Putamen (tissue), 1 donor: ENCODE measurements at places on chromosomes 2 and 18.

- no peak for DNase-seq
These were observed 60.9 kb downstream of the KCTD1 start for GRCh38 chr18:26487437-26487836.

- DNase-seq = no peak
These were observed 10.6 kb upstream of the NMI start for GRCh38 chr2:151299920-151300539.

DNA sequence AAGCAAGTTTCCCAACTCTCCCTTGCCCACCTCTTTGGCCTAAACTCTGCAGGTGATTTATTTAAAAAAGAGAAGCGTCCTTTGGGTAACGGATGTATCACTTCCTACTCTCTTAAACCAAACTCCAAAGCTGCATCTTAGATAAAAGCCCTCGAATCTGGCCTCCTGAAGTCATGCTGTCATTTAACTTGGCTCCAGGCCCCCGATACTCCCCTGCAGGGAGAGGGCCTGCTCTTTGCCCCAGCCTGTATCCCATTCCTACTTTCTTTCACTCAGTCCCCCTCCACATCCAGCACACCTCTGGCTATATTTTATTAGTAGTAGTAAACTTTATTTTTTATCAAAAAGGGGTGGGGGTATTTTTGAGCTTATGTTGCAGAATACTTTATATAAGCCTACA is 19.0 kb downstream of the TEKT4 start:
- no peak for DNase-seq

- no peak for DNase-seq
These were observed 1.7 kb downstream of the TUBB6 start for GRCh38 chr18:12309683-12310198.

DNA sequence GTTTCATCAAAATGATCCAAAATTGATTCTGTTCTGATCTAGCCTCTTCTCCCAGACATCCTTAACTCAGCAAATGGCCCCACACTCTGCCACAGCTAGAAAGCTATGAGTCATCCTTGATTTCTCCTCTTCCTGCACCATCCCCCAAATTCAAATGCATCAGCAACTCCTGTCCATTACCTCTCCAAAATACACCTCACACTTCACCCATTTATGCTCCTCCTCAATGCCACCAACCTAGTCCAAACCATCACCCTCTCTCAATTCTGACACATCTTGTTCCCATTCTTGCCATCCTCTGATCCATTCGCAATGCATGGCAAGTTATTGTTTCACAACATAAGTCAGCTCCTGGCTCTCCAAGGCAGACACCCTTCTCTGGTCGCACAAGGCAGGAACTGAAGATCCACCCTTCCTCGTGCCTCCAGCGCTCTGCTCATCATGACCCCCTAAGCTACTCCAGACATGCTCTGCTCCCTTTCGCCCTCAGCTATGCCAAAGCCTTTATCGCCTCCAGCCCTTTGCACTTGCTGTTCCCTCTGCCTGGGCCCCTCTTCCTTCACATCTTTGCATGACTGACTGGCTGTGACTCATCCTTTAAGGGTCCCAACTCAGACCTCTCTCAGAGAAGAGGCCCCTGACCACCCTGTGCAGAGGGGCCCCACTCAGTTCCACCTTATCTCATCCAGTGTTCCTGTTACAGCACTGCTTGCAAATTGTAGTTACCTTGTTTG is 83.6 kb downstream of the MREG start:
- no peak for DNase-seq

DNA sequence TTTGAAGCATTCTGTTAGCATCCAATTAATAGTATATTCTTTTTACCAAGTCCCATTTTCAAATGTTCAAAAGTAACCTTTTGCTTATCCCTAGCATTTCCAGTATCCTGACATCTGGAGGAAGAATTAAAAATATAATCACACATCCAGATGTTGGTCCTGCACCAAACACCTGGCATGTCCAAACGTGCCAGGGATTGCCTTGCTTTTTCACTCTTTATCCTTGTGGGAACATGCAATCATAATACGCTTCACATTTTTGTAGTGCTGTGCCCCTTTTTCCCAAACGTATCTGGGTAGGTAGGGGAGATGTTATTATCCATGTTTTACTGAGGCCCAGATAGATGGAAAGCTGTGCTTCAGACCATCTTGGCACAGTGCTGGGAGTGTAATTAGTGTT is 133.0 kb downstream of the TPGS2 start:
- no peak for DNase-seq

GRCh38 chr18:7511106-7511505 is 56.0 kb upstream of the PTPRM start:
- DNase-seq = no peak

DNA sequence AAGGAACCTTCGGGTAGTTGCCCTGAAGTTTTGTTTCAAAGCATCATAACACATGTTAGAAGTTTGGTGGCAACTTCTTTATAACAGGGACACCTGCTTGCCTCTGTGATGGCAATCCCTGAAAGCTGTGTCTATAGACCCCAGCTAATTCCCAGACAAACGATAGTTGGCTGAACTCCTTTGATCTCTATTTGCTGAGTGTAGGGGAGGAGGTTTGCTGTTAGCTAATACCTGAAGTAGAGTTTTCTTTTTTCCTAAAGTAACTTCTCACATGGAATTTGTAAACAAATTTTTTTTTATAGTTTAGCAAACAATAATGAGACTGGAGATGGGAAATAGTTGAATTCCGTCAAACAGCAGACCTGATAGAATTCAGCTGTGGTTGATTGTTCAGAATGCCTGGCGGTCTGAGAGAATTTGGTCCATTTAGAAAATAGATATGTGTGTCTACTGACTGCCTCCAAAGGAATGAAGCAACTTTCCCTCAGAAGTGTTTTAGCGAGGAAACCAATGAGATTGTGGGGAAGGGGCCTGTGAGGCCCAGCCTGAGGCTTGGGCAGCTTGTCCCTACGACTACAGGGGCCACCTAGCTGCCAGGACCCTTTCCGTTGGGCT is 123.5 kb upstream of the EPAS1 start:
- no peak for DNase-seq

- DNase-seq = no peak
These were observed 426.1 kb downstream of the DCC start for GRCh38 chr18:52766002-52766545.
